ENCODE measurements at places on chromosomes 2 and 18.

DNA sequence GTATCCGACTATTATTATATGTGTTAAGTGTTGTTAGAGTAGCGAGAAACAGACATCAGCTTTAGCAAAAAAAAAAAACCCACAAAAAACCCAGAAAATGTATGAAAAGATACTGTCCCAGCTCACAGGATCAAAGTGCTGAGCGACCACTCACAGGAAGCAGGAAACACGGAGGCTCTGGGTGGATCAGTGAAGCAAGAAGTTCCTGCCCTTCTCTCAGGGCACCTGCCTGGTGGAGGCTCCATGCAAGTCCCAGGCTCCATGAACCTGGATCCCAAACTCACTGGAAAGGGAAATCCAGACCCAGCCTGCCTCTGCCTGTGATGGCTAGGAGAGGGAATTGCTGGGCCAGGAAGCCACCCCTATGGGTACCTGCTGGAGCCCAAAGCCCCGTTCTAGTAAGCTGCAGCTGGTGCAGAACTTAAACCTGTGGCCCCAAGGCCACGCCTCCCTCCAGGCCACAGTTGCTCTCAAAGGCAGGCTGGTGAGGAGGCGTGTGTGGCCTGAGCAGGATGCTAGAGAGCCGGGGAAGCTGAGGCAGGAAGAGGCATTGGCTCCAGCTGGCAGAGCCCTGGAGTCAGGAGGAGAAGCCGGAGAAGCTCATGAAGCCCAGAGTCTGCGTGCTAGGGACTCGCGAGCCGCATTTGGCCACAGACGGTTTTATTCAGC, 63.5 kb upstream of the TAF1B start:
- no peak for DNase-seq

DNA sequence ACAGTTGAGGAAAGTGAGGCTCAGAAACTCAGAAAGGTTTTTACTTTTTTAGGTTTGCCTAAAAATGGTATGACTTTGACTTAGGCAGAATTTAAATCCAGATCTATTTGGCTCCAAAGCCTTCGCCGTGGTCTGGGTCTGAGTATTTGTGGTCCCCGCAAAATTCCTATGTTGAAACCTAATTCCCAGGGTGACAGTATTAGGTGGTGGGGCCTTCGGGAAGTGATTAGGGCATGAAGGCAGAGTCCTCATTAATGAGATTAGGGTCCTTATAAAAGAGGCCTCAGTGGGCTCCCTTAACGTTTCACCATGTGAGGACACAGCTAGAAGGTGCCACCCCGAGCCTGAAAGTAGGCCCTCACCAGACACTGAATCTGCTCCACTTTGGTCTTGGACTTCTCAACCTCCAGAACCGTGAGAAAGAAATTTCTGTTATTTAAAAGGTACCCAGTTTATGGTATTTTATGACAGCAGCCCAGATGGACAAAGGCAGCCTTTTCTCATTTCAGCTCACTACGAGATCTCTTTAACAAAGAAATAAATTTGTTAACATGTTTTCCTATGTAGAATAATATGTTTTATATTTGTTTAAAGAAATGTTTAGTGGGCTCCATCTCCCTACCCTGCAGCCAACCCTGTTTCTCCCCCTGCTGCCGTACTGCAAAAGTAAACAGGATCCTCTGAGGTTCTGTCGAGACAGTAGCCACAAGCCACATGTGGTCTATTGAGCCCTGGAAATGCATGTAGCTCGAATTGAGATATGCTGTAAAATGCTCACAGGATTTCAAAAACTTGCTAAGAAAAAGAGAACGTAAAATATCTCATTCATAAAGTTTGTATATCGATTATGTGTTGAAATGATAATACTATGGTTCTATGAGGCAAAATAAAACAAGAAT, 80.6 kb downstream of the MOGAT1 start:
- no peak for DNase-seq

- DNase-seq: no peak
Observed at GRCh38 chr2:16958266-16958665, 292.6 kb upstream of the CYRIA start.

DNA sequence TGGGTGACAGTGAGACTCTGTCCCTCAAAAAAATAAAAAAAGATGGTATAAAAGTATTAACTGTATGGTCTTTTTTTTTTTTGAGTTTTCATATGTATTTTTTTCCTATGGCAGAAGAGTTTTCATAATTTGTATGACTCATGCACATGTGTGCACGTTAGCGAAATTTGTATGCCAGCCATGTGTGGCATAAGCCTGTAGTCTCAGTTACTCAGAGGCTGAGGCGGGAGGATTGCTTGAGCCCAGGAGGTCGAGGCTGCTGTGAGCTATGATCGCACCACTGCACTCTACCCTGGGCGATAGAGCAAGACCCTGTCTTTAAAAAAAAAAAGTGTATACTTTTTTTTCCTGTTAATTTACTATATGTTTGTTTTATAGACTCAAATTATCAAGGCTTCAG, 160.8 kb downstream of the TGIF1 start:
- peak; percentile 70 for DNase-seq

GRCh38 chr2:119440501-119440870, 8.8 kb downstream of the TMEM37 start:
- no peak for DNase-seq

GRCh38 chr2:28639092-28639691, 112.4 kb upstream of the PPP1CB start:
- DNase-seq: no peak

GRCh38 chr2:110103061-110103961, 12.3 kb downstream of the MALL start:
- DNase-seq: no peak

DNA sequence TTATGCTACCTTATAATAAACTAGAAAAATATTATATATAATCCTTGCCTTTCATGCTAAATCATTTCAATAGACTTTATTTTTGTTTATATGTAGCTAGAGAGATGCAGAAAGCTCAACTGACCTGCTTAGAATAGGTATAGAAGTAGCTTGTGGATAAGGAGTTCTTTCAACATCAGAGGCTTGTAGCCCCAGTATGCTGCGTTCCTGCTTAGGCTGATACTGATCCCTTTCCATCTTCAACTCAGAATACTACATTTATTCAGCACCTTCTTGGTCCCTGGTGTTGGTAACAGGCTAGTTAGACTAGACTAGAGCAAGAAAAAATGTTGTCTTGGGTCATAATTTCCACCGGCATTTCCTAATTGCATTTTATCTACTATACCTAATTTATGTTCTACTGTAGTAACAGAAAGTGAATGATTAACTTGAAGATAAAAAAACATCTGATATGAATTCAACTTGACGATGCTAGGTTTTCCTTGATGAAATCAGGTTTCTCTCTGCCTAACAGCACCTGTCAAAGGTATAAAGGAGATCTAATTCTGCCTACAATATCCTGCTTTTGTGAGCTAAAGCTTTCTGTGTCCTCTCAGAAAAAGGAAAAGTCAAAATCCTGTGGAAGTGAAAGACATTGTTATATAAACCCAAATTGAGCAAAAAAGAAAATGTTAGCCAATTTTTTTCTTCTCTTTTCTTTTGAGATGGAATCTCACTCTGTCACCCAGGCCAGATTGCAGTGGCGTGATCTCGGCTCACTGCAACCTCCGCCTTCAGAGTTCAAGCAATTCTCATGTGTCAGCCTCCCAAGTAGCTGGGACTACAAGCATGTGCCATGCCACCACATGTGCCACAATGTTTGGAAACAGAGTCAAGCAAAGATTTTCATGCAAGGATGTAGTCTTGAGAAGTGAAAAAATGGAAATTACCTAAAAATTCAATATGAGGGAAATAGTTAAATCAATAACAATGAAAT, 5.8 kb downstream of the PECR start:
- no peak for DNase-seq

DNA sequence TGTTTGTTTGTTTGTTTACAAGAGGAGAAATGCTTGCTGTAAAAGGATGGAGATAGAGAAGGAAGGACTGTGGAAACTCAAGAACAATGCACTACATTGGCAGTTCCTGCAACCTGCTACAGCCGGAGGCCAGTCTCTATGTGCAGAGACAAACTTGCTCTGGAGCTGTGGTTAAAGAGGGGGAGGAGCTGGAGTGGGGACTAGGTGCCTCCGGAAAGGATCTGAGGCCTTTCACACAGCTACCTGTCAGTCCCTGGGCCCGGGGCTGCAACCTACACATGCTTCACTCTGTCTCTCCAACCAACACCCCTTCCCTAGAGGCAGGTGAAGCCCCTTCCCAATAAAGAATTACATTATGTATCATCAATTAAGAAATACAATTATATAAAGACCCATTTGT, 1234.0 kb upstream of the ZEB2 start:
- DNase-seq: no peak

DNA sequence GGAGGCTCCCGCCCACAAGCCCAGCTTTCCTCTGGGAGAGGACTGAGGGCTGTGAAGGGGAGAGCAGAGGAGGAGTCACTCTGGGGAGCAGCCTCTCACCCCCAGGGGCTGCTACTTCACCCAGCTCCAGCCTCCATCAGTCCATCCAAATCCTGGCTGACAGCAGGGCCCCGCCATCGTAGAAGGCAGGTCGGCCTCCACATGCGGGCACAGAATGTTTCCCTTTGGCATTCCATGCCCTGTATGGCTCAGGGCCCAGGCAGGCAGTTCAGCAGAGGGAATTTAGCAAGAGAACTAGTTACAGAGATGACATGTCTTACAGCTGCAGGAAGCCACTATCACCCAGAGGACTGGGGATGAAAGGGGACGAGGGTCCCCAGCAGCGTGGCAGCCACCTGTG, 6.4 kb upstream of the ODC1 start:
- no peak for DNase-seq

All from GM23248 (cell line).